ENCODE measurements at places on chromosomes 1 and 21.

DNA sequence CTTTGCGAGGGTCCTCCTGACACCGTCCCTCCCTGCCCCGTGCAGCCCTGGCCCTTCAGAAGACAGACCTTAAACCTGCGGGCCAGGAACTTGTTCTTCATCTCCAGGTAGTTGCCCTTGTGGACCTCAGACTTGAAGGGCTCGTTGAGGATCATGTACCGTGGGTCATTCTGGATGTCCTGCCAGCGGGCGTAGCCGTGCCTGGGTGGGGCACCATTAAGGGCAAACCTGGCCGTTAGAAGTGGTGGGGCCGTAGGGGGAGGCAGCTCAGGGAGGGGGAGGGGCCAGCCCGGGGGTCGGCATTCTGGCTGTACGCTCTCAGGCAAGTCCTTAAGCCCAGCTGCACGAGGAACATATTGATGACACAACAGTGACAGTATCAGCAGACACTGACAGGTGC is 64.6 kb downstream of the KCNAB2 start:
- DNase-seq = no peak

GRCh38 chr1:203036537-203036936 is 10.2 kb downstream of the PPFIA4 start:
- peak; percentile 22 for DNase-seq

- no peak for DNase-seq
These were observed 505 bp downstream of the OLFML2B start for GRCh38 chr1:162023181-162023546.

GRCh38 chr1:167582722-167583121 is 29.2 kb upstream of the CREG1 start:
- no peak for DNase-seq

DNA sequence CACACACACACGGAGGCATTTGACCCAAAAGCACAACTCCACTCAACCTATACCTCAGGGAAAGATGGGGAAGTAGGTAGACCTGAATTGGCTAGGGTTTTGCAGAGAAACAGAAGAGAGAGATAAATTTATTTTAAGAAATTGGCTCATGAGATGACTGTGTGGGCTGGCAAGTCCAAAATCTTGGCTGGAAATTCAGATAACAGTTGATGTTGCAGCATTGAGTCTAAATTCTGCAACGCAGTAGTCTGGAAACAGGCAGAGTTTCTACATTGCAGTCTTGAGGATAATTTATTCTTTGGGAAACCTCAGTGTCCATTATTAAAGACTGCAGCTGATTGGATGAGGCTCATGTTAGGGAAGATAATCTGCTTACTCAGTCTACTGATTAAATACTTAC is 4.3 kb upstream of the LCE2B start:
- no peak for DNase-seq

GRCh38 chr1:59901770-59902388 is 24.7 kb downstream of the CYP2J2 start:
- DNase-seq = no peak

GRCh38 chr1:167332503-167332902 is 111.8 kb downstream of the POU2F1 start:
- no peak for DNase-seq

- no peak for DNase-seq
These were observed 26.6 kb upstream of the SOX13 start for GRCh38 chr1:204046346-204046745.

DNA sequence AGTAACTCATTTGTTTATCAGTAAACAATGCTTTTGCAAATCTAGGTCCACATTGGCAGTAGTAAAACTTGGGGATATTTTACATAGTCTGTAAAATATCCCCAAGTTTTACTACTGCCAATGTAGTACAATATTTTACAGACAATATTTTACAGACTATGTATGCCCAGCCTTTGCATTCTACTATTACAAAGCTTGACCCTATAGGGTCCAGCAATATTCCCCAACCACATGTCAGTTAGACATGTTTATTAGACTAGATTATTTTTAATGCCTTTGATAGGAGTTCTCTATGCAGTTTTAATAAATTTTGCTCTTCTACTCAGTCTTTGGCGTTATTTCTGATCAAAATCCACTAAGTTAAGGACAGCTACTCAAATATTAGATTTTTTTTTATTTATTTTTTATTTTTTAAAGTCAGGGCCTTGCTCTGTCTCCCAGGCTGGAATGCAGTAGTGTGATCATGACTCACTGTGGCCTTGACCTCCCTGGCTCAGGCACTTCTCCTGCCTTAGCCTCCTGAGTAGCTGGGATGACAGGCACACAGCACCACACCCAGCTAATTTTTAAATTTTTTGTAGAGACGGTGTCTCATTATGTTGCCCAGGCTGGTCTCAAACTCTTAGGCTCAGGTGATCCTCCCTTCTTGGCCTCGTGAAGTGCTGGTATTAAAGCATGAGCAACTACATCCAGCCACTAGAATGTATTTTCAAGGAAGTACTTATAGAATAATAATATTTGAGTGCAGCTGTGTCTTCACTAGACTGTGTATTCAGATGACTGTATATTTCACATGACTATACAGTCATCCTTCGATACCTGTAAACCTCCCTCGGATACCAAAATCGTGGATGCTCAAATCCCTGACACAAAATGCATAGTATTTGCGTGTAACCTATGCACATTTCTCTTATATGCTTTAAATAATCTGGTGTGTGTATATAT is 19.8 kb downstream of the MIER1 start:
- no peak for DNase-seq

DNA sequence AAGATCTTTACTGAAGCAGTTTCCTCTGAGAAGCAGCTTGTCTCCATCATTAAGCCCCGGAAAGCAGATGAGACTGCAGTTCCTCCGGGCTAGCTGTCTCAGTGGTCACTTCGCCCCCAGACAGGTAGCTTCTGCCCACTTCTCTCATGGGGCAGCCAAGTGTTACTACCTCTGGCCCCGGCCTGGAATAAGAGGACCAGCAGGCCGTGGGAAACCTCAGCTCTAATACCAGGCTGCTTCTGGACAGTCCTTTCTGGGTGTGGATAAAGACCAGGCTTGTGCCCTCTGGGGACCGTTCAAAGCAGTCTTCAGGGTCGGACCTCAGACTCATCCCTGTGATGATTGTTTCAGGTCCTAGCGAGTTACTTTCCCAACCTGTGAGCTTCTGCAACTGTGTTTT is 54.8 kb downstream of the RUNX3 start:
- DNase-seq = no peak

DNA sequence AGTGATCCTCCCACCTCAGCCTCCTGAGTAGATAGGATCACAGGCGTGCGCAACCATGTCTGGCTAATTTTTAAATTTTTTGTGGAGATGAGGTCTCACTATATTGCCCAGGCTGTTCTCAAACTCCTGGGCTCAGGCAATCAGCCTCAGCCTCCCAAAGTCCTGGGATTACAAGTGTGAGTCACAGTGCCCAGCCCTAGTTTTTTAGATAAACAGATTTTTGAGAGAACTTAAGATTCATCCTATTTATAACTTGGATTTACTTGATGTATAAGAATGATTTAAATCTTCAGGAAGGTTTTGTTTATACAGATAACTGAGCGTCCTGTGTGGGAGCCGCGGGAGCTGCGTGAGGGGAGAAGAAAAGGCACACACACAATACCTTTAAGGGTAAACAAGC is 26.2 kb downstream of the HEYL start:
- DNase-seq = no peak

GRCh38 chr21:41068496-41068895 is 99.5 kb upstream of the BACE2 start:
- DNase-seq = peak; percentile 76

GRCh38 chr1:94942171-94943128 is 15.5 kb upstream of the CNN3 start:
- DNase-seq = no peak

GRCh38 chr1:31694069-31694963 is 9.5 kb downstream of the COL16A1 start:
- DNase-seq = no peak

DNA sequence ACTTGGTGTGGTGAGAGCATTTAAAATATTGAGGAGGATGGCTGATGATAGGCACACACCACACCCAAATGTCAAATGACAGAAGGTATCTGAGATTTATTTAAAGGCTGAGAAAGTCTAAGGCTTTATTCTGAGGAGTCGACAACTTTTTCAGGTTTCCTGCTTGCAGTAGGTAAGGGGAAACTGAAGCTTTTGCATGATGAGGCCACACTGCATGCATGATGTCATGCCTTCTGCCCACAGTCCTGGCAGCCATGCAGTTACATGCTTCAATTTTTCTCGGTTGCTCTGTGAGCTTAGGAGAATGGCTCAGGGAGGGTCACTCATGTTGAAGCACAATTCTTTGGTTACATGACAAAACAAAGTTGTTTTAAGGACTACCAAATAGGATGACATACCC is 7.0 kb downstream of the OSCP1 start:
- DNase-seq = no peak

DNA sequence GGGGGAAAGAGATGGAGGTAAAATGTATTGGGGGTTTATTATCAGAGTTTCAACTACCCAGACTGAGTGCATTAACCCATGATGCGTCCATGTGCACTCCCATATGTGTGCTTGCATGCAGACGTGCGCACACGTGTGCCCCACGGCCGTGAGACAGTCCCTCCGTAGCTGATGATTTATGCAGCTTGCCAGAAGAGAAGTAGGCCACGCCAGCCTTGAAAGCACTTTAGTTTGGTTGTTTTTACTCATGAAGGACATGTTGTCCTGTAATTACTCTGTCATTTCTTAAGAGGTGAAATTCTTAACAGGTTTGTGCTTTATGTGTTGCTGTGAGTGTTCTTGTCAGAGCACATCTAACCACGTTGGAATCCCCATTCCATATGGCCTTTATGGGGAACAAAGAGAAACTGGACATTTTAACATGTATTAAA is 467.8 kb downstream of the LMO4 start:
- DNase-seq = no peak

GRCh38 chr1:155471026-155471425 is 91.6 kb downstream of the ASH1L start:
- no peak for DNase-seq

- no peak for DNase-seq
These were observed 71.4 kb downstream of the RAP1GAP start for GRCh38 chr1:21597753-21598152.

- DNase-seq = peak; percentile 44
These were observed 65.2 kb upstream of the TINAGL1 start for GRCh38 chr1:31510853-31511789.

- DNase-seq = peak; percentile 79
These were observed 33.4 kb upstream of the PTPRC start for GRCh38 chr1:198605406-198605805.

DNA sequence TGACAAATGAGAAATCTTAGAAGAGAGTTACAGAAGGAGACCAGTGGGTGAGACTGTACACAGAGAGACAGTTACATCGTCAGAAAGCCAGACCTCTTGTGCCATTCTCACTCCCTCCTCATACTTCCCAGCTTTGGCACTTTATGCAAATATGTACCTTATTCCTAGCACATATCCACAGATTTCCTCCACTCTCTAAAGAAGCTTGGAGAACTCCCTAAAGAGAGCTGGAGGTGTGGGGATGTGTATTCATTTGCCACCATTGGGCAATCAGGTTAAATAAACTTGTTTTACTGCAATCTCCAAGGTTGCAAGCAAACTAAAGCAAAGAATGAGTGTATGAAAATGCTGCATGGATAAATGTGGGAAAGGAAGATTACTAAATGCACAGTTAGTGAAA is 380.9 kb upstream of the PRMT6 start:
- no peak for DNase-seq

- DNase-seq = no peak
These were observed 465.9 kb downstream of the NPHP4 start for GRCh38 chr1:5526385-5526750.

DNA sequence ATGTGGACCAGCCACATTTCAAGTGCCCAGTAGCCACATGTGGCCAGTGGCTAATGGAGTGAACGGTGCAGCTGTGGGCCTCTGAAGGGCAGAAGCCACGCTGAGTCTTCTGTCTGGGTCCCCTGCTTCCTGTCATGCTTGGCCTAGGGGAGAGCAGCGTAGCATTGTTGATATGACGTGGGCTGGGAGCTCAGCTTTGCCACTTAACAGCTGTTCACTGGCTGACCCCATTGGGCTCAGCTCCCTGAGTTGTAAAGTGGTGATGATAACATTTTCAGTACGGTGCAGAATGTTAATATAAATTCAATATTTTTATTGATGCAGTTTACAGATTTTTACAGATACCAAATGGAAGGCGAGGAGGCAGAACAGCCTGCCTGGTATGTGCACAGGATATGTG is 4.5 kb downstream of the PODN start:
- DNase-seq = no peak

- no peak for DNase-seq
These were observed 52.8 kb upstream of the HNRNPU start for GRCh38 chr1:244917073-244917670.

- peak; percentile 35 for DNase-seq
These were observed 84.3 kb downstream of the CTH start for GRCh38 chr1:70495370-70495769.

GRCh38 chr1:205440476-205441317 is 15.1 kb downstream of the BLACAT1 start:
- peak; percentile 99 for DNase-seq

DNA sequence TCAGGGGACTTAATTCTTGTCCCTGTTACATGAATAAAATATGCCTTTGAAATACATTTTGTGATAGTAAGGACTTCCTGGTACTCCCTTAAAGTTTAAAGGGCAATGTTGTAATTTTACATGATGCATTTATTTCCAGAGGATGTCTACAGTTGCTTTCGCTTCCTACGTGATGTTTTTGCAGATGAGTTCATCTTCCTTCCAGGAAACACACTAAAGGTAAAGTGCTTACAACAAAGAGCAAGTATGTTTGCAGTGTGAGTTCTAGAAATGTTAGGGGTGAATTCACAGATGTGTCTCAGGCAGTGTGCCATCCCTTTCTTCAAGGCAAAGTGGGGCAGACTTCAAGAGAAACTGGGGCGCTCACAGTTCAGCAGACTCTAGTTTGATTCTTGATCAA is 31.2 kb downstream of the GNPAT start:
- DNase-seq = no peak

GRCh38 chr1:96521994-96522760 is 199.4 kb upstream of the PTBP2 start:
- peak; percentile 3 for DNase-seq

DNA sequence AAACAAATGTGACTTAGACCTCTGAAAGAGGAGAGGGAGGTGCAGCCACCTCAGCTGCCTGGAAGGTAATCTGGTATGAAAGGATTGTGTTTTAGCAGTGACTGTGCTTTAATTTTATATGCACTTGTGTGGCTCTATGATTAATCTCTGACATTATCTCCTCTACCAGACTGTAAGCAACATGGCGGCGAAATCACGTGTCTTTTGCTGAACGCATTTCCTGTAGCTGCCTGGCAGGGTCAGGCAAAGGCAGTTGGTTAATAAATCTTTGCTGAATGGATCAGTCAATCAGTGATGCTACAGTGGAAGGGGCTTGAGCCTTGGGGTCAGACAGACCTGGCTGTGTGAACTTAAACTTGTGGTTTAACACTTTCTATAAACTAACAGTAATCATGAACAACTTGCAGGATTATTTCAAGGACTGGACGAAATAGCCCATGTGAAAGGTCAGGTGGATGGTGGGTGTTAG is 96.9 kb downstream of the ADSS2 start:
- no peak for DNase-seq

GRCh38 chr1:78281580-78281979 is 209.2 kb upstream of the PTGFR start:
- DNase-seq = no peak

Measured in NCI-H69 (cell line).